ENCODE measurements at places on chromosomes 5 and 9.

GRCh38 chr5:161378701-161379100, 167.8 kb downstream of the GABRB2 start:
- peak; percentile 55 for DNase-seq

- DNase-seq: no peak
Observed at GRCh38 chr5:42721484-42721883, 35.1 kb upstream of the CCDC152 start.

DNA sequence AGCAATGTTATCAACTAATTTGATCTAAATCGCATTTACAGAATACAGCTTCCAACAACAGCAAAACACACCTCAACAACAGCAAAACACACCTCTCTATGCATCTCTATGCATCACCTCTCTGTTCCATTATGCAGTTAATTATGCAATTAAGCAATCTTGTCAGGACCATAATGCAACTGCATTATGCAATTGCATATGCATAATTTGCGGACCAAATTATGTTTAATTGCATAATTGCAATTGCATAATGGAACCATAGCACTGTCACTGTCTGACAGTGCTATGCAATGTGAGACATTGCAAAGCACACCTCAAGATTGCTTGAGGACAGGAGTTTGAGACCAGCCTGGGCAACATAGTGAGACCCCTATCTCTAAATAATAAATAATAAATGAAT, 80.4 kb upstream of the PRSS3 start:
- no peak for DNase-seq

- no peak for DNase-seq
Observed at GRCh38 chr5:104299998-104300706, 737.6 kb upstream of the NUDT12 start.

DNA sequence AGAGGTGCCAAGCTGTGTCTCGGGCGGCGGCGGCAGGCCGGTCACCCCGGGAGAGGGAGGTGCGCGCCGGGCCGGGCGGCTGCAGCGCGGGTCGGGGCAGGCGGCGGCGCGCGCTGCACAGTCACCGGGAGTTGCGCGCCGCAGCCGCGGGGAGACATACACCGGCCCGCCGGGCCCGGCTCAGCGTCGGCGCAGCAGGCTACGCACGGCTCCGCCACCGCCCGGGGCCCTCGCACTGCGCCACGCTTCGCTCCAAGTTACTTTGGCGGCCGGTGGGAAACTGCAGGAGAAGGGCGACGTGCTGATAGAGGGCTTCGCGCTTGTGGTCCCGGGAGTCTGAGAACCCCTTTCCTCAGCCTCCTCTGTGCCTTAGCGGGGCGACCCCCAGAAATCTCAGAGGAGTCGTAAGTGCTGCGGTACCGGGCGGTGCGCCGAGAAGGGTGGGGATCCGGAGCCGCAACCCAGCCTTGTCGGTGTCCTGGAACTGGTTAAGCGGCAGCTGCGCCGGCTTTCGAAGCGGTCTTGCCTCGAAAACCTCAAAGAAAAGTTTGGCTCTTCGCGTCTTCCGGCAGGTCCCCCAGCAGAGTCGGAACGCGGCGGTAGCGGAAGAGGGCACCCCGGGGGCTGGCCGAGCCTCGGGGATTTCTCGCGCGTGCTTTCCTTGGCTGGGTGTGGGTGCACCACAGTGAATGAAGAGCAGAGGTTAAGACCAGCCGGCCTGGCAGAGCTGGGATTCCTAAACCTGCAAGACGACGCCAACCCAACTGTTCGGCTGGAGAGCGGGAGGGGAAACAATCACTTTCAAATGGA, at the start of gene EFNA5:
EFNA5 (minus strand) TSS at position 6 of the 810 bp plus-strand sequence.
- DNase-seq: no peak

- DNase-seq: no peak
Observed at GRCh38 chr9:135925496-135926133, 18.3 kb upstream of the CAMSAP1 start.

DNA sequence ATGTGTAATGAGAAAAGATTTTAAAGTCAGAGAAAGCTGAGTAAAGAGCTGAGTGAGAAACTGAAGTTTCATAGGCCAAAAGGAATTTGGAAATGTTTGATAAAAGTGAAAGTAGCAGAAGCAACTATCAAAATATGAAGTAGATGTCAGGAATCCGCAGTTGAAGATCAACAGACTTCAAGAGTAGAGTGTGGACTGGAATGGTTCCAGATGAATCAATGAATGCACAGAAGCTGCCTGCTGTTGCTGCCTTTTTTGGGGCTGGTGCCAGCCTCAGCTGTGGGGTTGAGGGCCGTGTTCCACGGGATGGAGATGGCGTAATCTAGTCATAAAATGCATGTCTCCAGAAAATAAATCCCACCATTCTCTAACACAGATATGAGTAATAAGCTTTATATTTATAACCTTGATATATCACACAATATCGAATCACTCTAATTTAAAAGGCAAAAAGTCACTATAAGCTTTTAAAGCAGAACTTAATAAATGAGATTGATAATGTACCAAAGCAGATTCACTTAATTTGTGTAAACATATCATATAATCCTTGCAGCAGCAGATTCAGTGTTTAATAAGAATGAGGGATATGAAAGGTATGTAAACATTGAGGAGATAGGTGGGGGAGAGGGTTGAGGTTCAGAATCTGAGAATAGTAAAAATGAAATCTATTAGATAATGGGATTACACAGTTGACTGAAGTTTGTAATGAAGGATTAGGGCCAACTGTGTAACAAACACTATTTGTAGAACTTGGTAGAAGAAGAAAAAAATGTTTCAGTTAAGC, 652.3 kb upstream of the FTMT start:
- DNase-seq: no peak

DNA sequence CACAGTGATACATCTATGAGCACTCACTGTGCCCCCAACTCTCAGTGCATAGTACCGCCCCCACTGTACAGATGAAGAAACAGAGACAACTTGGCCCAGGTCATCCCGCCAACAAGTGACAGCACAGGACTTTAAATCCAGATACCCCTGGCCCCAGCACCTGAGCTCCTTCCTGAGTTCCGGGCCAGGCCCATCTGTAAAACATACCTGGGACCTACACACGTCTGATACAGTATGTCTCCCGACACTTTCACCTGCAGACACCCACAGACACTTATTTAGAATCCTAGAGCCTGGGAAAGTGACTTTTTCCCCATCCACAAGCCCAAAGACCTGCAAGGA, 60.8 kb upstream of the SLC25A51 start:
- DNase-seq: no peak

DNA sequence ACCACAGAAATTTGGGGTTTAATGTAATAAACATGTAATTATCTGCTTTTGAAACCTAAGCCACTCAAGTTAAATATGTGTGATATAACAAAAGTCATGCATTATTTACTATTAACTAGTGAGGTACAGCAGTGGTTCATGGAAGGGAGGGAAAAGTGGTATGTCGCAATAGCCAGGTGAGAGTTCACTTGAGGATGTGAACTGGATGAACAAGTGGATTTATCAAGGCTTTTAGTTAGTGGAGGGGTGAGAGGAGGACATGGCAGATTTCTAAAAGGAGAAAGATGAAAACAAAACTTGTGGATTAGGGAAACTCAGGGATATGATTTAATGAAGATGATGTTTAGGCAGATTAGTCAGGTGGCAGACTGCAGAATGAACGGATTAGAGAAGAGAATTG, 141.3 kb upstream of the NFIB start:
- DNase-seq: no peak

- DNase-seq: no peak
Observed at GRCh38 chr5:6719417-6719816, 6.2 kb downstream of the TENT4A start.

GRCh38 chr9:7963026-7963425, 163.4 kb upstream of the DMAC1 start:
- no peak for DNase-seq

DNA sequence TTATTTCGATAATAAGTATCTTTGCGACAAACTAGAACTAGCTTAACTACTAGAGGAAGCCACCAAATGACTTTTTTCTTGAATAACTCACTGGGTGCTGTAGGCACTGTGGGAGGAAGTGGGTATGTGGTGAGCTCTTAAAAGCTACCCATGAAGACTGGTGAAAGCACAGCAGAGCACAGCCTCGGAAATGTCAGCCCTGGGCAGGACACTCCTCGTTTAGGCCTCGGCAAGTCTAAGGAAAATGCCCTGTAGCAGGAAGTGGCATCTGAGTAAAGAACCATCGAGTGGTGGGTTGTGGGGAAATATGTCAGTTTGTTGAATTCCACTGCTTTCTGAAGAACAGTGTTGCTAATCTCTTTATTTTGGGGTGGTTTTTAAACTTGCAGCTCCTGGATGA, 44.0 kb upstream of the NCS1 start:
- no peak for DNase-seq

DNA sequence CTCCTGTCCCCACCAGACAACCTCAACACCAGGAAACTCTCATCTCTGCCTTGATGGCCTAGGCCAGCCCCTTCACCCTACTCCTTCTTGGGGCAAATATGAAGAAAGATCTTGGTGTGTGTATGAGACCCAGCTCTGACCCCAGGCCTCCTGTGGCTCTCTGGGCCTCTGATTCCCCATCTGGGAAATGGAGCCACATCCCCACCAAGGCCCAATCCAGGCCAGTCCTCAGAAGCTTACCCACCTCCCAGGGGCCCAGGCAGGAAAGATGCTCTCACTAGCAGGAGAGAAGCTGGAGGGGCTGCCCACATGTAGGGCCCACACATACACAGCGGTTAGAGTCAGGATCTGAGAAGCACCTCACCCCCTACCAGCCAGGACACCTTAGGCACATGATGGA, 38.9 kb downstream of the BICD2 start:
- no peak for DNase-seq

DNA sequence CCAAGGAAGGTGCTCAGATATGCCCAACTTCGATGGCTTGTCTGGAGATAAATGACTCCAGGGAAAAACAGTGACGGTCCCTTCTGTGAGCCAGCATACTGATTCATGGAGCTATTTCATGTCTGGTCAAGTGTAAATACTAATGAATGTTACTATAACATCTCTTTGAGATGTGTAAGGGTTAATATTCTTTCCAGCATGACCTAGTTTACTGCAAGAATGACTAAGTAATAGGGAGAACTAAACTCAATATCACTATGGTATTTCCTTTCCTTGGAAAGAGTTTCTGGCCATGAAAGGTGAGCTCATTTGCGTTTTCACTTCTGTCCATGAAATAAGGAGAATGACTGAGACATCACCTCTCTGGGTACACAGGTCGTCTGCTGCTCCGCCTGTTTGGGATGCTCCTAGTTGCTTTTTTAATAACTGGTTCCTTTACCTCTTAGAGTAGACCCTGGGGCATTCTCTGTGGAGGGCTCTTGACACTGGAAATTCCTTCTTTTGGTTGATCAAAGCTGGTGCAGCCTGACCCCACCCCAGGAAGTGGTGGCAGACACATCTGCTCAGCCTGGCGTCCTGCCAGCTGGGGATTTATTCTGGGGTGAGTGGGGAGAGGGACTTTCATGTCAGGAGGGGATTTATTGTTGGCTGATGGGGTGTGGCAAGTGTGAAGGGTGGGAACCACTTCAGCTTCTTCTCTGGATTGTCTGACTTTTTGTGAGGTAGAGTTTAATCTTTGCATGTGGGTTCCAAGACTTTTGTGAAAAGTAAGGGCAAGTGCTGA, 250.0 kb upstream of the MPDZ start:
- DNase-seq: no peak

DNA sequence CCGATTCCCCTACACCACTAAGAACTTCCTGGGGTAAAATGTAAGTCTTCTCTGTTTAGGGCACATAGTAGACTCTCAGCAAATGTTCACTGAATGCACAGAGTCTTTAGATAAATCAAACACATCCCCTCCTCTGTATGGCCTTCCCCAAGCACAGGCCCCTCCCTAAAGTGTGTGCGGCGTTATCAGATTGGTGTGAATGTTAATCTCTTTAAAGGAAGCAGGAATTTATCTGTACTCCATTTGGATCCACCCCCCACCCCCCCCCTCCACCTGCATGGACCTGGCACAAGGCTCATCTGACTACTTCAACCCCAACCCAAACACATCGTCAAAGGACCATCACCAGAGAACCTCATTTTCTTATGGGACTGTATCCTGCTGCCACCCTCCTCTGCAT, 6.3 kb downstream of the PCDH1 start:
- no peak for DNase-seq

GRCh38 chr5:44711901-44712300, 96.8 kb upstream of the MRPS30 start:
- no peak for DNase-seq

DNA sequence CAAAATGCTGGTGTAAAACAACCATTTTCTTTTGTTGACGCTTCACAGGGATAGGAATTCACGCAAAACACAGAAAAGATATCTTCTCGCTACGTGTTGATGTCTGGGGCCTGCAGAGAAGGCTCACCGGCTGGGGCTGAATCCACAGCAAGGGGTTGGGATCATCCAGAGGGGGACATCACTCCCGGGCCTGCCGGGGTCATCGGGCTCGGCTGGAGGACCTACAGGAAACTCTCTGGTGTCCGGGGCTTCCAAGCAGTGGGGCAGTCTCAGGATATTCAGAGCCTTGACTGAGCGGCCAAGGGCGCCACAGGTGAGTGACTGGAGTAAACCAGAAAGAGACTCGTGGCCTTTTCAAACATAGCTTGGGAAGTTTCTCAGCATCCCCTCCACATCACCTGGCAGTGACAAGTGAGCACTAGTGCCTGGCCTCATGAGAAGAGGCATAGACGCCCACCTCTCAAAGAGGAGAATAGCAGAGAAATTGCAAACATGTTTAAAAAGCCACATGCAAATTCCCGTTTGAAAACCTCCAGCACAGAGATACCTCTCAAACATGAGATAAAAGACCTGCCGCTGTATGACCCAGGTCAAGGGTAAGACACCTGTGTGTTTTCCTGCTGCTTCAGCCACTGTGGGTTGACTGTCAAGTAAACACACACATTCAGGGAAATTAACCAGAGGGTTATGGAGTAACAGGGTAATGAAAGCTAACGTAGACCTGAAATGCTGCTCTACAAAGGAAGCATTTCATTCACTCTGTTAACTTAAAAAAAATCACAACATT, 50.8 kb upstream of the SIMC1 start:
- no peak for DNase-seq

DNA sequence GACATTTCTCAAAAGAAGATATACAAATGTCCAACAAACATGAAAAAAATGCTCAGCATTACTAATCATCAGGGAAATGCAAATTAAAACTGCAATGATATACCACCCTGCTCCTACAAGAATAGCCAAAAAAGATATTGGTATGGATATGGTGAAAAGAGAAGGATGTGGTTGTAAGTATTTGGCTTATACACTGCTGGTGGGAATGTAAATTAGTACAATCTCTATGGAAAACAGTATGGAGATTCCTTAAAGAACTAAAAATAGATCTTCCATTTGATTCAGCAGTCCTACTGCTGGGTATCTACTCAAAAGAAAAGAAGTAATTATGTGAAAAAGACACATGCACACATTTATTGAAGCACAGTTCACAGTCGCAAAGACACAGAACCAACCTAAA, 67.6 kb upstream of the RUSC2 start:
- no peak for DNase-seq

DNA sequence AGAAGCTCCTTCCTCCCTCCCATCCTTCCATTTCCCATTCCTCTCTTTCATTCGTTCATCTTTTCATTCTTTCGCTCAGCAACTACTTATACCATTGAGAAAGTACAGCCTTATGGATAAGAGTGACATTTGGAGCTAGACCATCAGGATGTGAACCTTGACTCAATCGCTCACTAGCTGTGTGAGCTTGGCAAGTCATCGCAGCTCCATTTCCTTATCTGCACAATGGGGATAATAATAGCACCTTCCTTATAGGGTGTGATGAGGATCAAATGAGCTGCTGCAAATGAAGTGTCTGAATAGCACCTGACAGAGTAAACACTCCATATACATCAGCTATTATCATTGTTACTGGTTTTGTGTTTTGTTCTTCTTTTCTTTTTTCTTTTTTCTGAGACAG, 28.1 kb upstream of the SYNPO start:
- no peak for DNase-seq

- DNase-seq: no peak
Observed at GRCh38 chr9:72415163-72415562, 50.2 kb upstream of the ZFAND5 start.

All from cerebellar nuclear complex (tissue), 1 donor.